ENCODE measurements at places on chromosomes 12 and 14.

DNA sequence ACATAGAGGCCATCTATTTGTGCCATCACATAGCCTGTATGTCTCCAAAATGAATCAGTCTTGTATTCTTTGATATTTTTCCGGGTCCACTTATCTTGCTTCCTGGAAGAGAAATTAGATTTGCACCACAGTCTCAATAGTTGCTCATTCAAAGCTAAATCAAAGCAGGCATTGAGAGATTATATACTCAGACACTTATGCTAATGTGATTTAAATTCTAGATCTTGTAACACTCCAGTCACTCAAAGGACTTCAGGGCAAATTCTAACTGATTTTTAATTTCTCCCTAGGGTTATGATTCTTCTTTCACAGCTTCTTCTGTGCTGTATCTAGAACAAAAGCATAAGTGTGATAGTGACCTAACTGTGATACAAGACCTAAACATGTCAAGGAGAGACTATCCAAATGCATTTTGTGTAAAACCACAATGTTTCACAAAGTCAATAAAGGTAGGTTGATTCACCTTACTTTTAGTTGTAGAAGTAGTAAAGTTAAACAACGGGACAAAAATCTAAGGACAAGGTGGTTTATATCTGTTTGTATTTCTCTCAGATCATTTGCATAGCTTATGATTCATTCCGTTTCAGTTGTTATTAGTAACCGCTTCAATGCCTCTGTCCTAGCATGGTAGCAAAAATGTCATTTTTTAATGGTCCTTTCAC, 26.8 kb downstream of the PLBD1 start:
- DNase-seq: no peak

GRCh38 chr12:58916921-58917511, 3.3 kb downstream of the LRIG3 start:
- DNase-seq: no peak

GRCh38 chr12:236445-236844, 22.5 kb upstream of the SLC6A12 start:
- DNase-seq: no peak

- DNase-seq: no peak
Measured at GRCh38 chr12:53200107-53200457, 7.0 kb downstream of the ITGB7 start.

DNA sequence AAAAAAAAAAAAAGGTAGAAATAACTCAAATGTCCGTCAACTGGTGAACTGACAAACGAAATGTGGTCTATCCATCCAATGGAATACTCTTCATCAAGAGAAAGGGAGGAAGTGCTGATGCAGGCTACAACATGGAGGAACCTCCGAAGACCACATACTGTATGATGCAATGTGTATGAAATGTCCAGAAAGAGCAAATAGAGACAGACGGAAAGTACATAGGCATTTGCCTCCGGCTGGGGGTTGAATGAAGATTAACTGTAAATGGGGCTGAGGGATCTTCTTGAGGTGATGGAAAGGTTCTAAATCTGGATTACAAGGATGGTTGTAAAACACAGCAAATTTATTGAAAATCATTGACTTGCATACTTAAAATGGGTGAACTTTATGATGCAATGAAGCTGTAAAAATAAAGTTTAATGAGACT, 35.4 kb downstream of the DLK1 start:
- DNase-seq: no peak

DNA sequence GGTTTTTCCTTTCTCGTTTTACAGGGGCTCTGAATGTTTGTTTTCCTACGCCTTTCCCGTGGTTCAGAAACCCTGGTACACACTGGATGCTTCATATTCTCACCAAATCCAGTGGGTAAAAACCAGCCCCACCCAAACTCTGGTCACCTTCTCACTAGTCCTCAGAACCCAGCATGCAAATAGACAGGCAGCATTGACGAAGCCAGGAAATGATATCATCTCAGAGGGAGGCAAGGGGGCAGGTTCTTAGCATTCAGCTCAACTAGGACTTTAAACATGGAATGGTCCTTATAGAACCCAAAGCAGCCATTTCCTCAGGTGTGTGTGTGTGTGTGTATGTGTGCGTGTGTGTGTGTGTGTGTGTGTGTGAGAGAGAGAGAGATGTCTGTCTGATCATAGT, 142.0 kb downstream of the KCNK10 start:
- DNase-seq: no peak

- DNase-seq: no peak
Measured at GRCh38 chr14:36505181-36505815, 14.7 kb downstream of the NKX2-1 start.

DNA sequence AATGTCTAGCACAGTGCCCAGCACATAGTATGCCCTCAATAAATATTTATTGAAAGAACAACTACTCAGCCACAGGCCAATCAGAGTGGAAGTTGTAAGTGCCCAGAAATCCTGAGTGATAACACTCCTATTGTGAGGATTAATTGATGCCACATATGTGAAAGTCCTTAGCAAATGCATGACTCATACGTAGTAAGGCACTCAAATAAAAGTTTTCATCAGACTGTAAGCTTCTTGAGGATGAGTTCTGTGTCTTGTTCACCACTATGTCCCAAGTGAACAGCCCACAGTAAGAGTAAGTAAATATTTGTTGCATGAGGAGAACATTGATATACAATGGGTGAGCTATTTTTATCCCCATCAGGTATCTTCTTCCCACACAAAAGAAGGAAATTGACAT, 24.7 kb upstream of the ANO6 start:
- DNase-seq: no peak

- DNase-seq: no peak
Measured at GRCh38 chr12:119512772-119513497, 80.6 kb upstream of the TMEM233 start.

DNA sequence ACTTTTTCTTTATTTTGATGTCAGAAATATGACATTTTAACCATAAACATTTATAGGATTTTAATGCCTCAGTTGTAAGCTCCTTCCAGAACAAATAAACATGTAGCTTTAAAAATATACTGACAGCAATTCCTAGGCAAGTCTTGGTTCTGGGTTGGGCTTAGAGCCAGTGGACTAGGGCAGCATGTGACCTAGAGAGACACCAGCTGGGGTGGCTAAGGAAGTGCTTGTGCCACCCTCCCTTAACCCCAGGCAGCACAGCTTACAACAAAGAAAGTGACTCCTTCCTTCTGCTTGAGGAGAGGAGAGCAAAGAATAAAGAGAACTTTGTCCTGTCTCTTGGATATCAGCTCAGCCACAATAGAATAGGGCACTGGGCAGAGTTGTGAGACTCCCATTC, 61.6 kb upstream of the KTN1 start:
- no peak for DNase-seq

DNA sequence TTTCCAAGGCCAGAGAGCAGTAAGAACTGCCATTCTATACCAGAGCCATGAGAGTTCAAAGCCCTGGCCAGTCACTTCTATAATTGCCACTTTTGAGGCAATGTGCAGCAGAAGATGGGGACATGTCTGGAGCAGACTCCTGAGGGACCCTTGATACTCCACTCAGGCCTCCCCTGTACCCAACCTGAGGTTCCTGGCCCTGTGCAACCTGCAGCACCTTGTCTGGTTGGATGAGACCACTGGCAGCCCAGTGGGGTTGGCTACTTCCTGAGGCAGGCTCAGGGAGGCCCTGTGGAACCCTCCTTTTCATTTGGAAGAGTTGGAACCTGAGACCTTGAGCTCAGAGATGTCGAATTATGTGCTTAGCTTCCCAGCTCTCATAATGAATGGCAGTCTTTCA, 54.4 kb downstream of the GALNT16 start:
- no peak for DNase-seq

- no peak for DNase-seq
Measured at GRCh38 chr14:73764406-73765280, 50.5 kb upstream of the PNMA1 start.

DNA sequence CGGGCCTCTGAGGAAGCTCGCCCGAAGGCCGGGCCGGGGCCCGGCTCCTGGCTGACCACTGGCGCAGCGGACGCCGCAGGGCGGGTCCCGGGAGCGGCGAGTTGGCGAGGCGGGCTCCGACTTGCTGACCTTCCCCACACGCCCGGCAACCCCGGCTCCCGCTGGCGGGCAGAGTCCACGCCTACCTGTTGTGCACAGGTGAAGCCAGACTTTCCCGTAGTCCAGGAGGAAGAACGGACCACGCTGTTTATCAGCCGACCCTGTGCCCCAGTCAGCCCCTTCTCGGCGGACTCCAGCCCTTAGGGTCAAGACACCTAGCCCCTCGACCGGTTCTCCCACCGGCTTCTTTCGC, 407 bp downstream of the HEATR5A start:
- DNase-seq: peak; percentile 14

- DNase-seq: no peak
Measured at GRCh38 chr12:46843811-46844210, 18.0 kb upstream of the SLC38A4 start.

DNA sequence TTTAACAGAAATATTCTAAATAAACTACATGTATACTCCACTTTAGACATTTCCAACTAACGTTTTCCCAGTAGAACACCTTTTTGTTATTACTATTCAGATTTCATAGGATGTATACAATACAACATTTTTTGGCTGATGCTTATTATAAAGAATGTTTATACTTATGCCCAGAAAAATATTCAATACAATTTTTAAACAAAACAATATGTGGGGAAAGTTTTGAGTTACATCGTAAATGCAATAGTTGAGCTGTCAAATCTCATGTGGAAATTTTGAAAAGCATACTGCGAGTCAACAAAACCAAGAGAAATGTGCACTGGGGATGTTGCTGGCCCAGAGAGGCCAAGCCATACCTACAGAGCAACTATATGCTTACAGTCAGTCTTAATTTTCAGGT, 18.2 kb upstream of the MON2 start:
- no peak for DNase-seq

GRCh38 chr14:51119411-51120051, 24.6 kb upstream of the TRIM9 start:
- DNase-seq: no peak

GRCh38 chr14:36498938-36499337, 21.1 kb downstream of the NKX2-1 start:
- no peak for DNase-seq

Data from activated naive CD4-positive, alpha-beta T cell treated with anti-CD3 and anti-CD28 coated beads, Interleukin-2, amount 50 U/mL, for 16 hours (primary cell).